ENCODE measurements at places on chromosomes 6 and 20.

DNA sequence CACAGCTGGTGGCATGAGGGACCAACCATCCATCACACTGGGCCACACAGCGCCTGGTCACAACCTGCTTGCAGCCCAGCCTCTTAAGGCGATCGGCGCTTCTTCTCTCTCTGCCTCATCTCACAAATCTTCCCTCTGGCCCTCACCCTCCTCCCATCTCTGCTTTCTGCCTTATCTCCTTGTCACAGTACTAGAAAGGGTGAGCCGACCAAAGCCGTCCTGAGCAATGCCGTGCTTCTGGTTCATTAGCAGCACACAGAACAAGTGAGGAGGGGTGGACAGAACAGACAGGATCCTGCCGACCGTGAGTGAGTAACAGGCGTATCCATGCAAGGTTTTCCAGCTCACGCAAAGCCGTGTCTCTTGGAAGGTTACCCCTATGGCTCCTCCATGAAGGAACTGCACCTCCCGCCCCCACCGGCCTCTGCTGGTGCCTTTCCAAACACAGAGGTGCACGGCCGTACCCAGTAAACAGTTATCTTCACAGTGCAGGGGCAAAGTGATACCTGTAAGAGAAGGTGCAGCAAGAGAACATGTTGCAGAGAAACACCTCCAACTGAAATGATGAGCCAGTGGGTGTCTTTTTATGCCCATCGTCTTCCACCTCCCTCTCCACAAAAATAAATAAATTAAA, 331.7 kb downstream of the FARS2 start:
- DNase-seq, result no peak

- DNase-seq, result no peak
These were observed 2.5 kb downstream of the PDE7B start for GRCh38 chr6:135853986-135854385.

GRCh38 chr6:34531580-34532201, 24.4 kb downstream of the SPDEF start:
- DNase-seq, result no peak

GRCh38 chr6:148598724-148599123, 148.1 kb upstream of the UST start:
- DNase-seq, result no peak

DNA sequence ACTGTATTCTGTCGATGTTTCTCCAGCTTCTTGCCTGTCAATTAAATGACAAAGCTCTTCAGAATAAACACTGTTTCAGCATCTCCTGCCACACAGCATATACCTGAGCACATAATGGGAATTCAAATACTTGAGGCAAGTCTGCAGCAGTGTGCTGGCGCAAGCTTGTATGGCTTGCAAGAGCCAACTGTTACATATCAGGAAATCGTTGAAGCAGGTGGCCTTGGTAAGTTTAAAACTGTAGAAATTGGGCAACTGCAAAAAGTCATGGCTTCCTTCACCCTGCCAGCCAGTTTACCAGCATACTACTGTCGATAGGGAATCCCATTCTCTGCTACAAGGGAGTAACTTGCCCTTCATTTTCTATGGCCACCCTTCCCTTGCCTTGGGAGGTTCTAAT, 23.0 kb downstream of the CPNE1 start:
- no peak for DNase-seq

DNA sequence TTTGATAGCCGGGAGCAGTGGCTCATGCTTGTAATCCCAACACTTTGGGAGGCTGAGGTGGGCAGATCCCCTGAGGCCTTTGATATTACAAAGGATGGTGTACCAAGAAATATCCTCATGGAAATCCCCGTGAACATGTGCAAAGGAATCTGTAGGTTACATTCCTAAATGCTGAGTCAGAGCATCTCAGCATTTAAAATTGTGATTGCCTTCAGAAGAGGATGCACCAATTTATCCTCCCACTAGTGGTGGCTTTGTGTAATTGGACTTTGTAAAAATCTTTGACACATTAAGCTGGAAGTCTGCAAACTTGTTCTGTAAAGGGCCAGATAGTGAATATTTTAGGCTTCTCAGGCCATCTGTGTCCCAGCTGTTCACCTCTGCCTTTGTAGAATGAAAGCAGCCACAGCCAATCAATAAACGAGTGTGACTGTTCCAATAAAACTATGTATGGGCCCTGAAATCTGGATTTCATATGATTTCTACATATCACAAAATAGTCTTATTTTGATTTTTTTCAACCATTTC, 11.8 kb downstream of the TMEM14B start:
- no peak for DNase-seq

- no peak for DNase-seq
These were observed 31.9 kb downstream of the MYLIP start for GRCh38 chr6:16160794-16161193.

DNA sequence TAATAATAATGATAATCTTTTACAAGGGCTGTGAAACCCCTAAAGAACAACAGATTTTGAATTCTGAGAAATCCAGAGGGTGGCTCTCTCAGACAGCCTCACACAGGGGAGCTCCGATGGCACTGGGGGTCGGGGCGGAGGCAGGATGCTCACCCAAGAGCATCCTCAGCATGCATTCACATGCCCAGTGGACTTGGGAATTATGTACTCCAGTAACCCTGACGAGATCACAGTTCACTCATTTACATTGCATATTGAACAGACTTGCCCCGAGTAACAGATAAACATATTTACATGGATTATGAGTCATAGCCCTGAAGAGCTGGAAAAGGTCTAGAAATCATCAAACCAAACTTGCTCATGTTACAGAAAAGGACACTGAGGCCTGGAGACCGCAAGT, 482.7 kb upstream of the JARID2 start:
- DNase-seq, result no peak

- no peak for DNase-seq
These were observed 233.8 kb upstream of the SUPT3H start for GRCh38 chr6:45611491-45611890.
